Urinary bladder (tissue), 4 donors: ENCODE measurements at places on chromosomes 11 and 22. TPM values are rescaled to one million over a fixed set of nuclear protein-coding genes. Genes with fewer than 3 reads are reported as not detected.

DNA sequence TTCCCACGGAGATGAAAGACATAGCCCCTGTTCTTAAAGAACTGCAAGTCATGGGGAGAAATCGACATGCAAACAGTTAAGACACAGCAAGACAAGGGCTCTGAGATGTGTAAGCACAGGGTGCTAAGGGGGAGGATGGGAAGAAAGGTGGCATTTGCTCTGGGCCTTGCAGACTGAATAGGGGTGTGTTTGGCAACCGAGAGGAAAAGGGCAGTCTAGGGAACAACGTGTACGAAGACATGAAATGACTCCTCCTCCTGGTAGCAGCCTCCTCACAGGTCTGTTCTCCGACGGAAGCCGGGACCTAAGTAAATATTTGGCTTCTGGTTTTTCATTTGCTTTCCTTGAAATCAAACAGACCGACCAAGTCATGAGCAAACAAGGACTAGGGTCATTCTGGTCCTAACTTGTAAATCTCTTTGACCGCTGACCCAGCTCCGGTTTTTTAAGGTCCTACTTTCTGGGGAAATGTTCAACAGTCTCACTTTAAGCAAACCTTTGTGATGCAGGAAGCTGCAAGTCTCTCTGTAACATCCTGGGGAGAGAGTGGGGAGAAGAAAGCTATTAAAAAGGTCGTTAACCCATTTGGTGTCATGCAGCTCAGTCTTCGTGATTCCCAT lies 19.7 kb downstream of the NNMT start:
- no peak for DNase-seq

DNA sequence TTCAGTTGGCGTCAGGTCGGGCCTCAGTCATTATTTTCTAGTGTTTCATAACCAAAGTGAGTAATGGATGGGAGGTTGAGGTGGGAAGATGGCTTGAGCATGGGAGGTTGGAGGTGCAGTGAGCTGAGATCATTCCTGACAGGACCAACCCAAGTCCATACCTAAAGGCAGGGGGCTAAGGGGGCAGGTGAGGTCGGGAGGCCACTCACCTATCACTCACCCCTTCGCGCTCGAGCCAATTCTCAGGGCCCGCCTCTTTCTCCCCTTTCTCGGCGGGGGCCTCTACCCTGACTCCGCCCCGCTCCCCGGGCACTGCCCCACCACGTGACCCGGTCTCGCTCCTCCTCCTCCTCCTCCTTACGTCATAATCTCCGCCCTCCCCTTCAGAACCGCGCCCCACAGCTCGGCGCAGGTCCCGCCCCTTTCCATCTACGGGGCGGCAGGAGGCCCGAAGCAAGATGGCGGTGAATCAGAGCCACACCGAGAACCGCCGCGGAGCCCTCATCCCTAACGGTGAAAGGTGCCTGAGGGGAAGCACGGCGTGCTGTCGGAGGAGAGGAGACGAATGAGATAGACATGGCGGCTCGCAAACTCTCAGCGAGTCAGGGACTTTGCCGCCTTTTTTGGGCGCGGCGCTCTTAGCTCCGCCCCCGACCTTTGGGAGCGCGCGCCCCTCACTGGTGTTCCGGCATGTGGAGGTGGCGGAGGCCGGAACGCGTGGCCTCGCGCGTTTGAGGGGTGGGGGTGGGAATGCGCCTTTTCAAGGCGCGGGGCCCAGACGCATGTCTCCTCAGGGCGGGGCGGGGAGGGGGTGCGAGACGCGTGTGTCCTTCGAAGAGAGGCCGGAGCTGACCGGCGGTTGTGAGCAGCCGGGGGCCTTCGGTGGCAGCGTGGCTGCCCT lies at the start of gene WBP2NL:
WBP2NL (plus strand) TSS at position 428 of the 901 bp plus-strand sequence; CDS start at position 459, 31 bp downstream.
- peak; percentile 23 for DNase-seq

GRCh38 chr11:28535677-28536076 lies 427.5 kb downstream of the METTL15 start:
- no peak for DNase-seq

POLR3H gene
- 12.8 TPM for total RNA-seq

GRCh38 chr11:92141159-92141558 lies 83.5 kb upstream of the FAT3 start:
- DNase-seq, result no peak

DNA sequence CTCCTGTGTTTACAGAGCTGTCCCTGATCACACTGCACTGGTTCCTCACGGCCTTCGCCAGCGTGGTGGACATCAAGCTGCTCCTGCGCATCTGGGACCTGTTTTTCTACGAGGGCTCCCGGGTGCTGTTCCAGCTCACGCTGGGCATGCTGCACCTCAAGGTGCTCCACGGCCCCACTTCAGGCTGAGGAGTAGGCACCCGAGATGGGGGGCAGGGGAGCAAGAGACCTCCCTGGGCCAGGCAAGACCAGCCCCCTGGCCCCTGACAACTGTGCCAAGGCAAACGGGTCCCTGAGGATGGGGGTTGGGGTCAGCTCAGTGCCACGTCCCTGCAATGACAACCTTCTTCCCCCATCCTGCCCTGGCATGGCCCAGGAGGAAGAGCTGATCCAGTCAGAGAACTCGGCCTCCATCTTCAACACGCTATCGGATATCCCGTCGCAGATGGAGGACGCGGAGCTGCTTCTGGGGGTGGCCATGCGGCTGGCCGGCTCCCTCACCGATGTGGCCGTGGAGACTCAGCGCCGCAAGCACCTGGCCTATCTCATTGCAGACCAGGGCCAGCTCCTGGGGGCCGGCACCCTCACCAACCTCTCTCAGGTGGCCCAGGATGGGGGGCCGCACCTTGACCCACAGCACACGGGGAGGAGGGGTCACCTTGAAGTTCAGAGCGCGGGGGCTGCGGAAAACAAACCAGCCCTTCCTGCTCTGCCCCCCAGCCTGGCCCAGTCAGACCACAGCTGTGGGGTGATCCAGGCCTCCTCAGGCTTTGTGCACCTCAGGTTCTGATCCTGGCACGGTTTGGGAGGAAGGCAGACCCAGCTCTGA lies 35.9 kb downstream of the SGSM3 start:
- no peak for DNase-seq

SLC43A3 gene
- total RNA-seq, result 27.3 TPM

DNA sequence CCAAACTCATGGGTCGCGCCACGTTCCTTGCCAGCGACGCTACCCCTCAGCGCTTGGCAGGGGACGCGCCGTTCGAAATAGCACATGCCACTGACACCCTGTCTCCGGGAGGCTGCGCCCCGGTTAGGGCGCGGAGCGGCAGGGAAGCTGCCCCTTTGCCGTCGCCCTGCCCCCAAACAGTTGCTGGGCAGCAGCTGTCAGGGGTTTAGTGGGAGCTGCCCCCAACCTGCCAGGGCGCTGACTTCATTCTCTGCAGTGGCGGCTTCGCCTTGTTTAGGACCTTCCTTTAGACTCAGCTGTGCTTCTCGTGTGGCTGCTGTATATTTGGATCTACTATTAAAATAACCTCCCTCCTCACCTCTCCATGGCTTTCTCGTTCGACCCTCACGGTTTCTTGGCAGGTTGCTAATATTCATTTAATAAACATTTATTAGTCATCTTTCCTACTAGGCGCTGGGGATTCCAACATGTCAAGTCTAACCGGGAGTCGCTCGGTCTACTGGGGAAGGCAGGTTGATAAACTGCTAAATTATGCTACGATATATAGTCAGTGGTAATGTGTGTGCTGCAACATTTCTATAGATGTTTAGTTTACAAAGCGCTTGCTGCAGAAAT lies 782 bp downstream of the TMEM109 start:
- DNase-seq, result no peak

RELA gene
- 18.5 TPM for total RNA-seq
